Ovary (tissue), 10 donors: ENCODE measurements at places on chromosomes 1 and 21. TPM values are rescaled to one million over a fixed set of nuclear protein-coding genes. Genes with fewer than 3 reads are reported as not detected.

- DNase-seq: no peak
- no peaks in the 10 kb centered on the region for H3K36me3 ChIP-seq
- no peaks in the 10 kb centered on the region for H3K27me3 ChIP-seq
- H3K4me1 ChIP-seq: no peaks in the 10 kb centered on the region
Measured at GRCh38 chr21:21028275-21028820, 30.1 kb downstream of the NCAM2 start.

GRCh38 chr1:160681891-160682140 lies 29.8 kb downstream of the CD48 start:
- no peak for DNase-seq
- no peak overlapping the region for H3K27ac ChIP-seq
- H3K4me1 ChIP-seq: peaks cover 1% of the 10 kb centered on the region

Gene CFHR2
- total RNA-seq: not detected

GRCh38 chr1:246690100-246690499 lies 34.1 kb upstream of the SCCPDH start:
- H3K27ac ChIP-seq: no peak overlapping the region
- no peaks in the 10 kb centered on the region for H3K36me3 ChIP-seq
- peak overlapping the region; percentile 29 for H3K4me3 ChIP-seq
- DNase-seq: no peak
- H3K27me3 ChIP-seq: no peaks in the 10 kb centered on the region

- H3K36me3 ChIP-seq: no peaks in the 10 kb centered on the region
- peak overlapping the region; percentile 45 for H3K4me3 ChIP-seq
- H3K4me1 ChIP-seq: peaks cover 5% of the 10 kb centered on the region
- no peak for DNase-seq
- no peak overlapping the region for H3K27ac ChIP-seq
Measured at GRCh38 chr1:46466477-46467182, 23.0 kb upstream of the DMBX1 start.

DNA sequence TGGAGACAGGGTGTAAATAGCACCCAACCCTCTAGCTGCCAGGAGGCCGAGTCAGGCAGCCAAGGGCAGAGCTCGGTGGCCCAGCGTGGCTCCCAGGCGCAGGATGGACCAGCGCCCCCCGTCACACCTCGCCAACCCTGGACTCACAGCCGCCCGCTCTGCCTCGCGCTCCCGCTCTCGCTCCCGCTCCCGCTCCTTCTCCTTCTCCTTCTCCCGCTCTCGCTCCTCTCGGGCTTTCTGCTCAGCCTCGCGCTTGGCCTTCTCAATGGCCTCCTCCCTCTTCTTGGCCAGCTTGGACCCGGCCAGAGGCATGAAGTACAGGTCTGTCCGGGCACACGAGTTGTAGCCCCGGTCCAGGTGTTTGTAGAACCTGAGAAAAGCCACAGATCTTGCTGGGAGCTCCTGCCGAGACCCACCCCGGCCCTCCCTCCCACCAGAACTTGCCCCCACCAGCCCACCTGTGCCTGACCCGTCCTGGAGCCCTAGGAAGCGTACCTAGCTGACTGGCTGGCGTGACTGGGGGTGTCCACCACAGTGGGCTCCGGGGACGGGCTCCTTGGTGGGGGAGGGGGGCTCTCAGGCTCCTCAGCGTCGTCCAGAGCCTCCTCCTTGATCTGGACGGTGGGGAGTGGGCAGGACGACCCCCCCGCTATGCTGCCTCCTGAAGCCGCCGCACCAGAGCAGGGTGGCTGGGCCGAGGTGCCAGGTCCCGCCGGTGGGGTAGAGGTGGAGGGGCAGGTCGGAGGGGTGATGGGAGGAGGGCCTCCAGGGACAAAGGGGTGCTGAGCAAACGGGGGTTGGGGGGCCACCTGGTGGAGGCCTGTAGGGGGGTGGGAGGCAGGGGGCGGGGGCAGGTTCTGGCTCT lies 41.9 kb downstream of the SLC45A1 start:
- peaks cover 2% of the 10 kb centered on the region for H3K4me1 ChIP-seq
- H3K4me3 ChIP-seq: no peak overlapping the region
- H3K36me3 ChIP-seq: no peaks in the 10 kb centered on the region
- DNase-seq: no peak
- no peak overlapping the region for H3K27ac ChIP-seq
- H3K27me3 ChIP-seq: no peaks in the 10 kb centered on the region

Gene EPHA10
- not detected for total RNA-seq

GRCh38 chr1:24481843-24482610 lies 20.6 kb upstream of the RCAN3 start:
- no peak overlapping the region for H3K27ac ChIP-seq
- no peaks in the 10 kb centered on the region for H3K36me3 ChIP-seq
- no peak overlapping the region for H3K4me3 ChIP-seq
- no peaks in the 10 kb centered on the region for H3K4me1 ChIP-seq

DNA sequence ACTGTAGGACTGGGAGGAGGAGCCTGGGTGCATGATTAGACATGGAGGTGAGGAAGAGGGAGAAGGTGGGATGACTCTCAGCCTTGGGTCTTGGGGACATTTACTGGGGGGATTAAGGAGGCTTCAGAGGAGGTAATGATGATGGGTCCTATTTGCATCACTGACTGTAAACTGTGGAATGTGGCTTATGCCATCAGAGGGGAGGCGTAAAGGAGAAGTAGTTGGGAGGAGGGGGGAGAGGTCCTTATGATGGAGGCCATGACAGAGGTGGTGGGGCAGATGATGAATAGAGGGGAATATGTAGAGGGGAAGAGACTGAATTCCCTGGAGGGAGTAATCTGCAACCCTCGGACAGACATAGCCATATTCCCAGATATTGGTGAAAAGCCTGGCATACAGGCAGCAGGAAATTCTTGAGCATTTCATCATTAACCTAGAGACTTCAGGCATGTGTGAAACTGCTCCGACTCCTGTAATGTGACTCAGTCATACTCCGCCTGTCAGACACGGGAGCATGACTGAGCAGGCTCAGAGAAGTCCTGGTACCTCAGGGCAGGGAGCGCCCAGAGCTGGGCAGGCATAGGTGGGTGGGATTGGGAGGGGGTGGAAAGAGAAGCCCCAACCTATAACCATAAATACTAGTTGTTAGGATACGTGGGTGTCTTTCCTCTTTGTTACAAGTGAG lies 8.0 kb upstream of the LCE5A start:
- H3K27me3 ChIP-seq: no peaks in the 10 kb centered on the region
- no peak for DNase-seq
- no peak overlapping the region for H3K4me3 ChIP-seq
- H3K4me1 ChIP-seq: no peaks in the 10 kb centered on the region
- no peaks in the 10 kb centered on the region for H3K36me3 ChIP-seq
- H3K27ac ChIP-seq: no peak overlapping the region

Gene GSTM5
- total RNA-seq: 183 TPM

Gene MFSD2A
- 4.3 TPM for total RNA-seq

Gene DNTTIP2
- total RNA-seq: 43.8 TPM

GRCh38 chr1:151805066-151805820 lies at the start of gene LINGO4:
Gene LINGO4, minus strand, starts transcription at chr1:151805419. Its CDS starts 2,715 bp downstream, at chr1:151802704.
- DNase-seq: no peak
- no peaks in the 10 kb centered on the region for H3K4me1 ChIP-seq
- no peaks in the 10 kb centered on the region for H3K36me3 ChIP-seq
- no peaks in the 10 kb centered on the region for H3K27me3 ChIP-seq
- no peak within 1 kb of the TSS for H3K4me3 ChIP-seq

- H3K4me3 ChIP-seq: no peak overlapping the region
- no peaks in the 10 kb centered on the region for H3K4me1 ChIP-seq
- DNase-seq: no peak
- H3K27ac ChIP-seq: no peak overlapping the region
- no peaks in the 10 kb centered on the region for H3K36me3 ChIP-seq
- H3K27me3 ChIP-seq: no peaks in the 10 kb centered on the region
Measured at GRCh38 chr1:58943776-58944175, 159.9 kb upstream of the JUN start.

- H3K36me3 ChIP-seq: no peaks in the 10 kb centered on the region
- no peak overlapping the region for H3K27ac ChIP-seq
- H3K27me3 ChIP-seq: no peaks in the 10 kb centered on the region
- DNase-seq: no peak
Measured at GRCh38 chr1:218823291-218823900, 350.3 kb upstream of the LYPLAL1 start.

GRCh38 chr21:31493350-31493880 lies 149.4 kb upstream of the TIAM1 start:
- H3K4me3 ChIP-seq: no peak overlapping the region
- no peak for DNase-seq
- H3K27me3 ChIP-seq: no peaks in the 10 kb centered on the region
- H3K27ac ChIP-seq: no peak overlapping the region
- no peaks in the 10 kb centered on the region for H3K36me3 ChIP-seq

Gene SPSB1
- 34.4 TPM for total RNA-seq

- H3K27me3 ChIP-seq: no peaks in the 10 kb centered on the region
- no peaks in the 10 kb centered on the region for H3K36me3 ChIP-seq
- no peak for DNase-seq
- no peaks in the 10 kb centered on the region for H3K4me1 ChIP-seq
Measured at GRCh38 chr1:56050911-56051310, 528.5 kb downstream of the PLPP3 start.

Gene RGSL1
- not detected for total RNA-seq

Gene ACTL8
- not detected for total RNA-seq

GRCh38 chr21:37551331-37551992 lies 184.9 kb downstream of the DYRK1A start:
- no peaks in the 10 kb centered on the region for H3K27me3 ChIP-seq
- DNase-seq: peak; percentile 61
- peak overlapping the region; percentile 43 for H3K27ac ChIP-seq
- H3K4me3 ChIP-seq: no peak overlapping the region

DNA sequence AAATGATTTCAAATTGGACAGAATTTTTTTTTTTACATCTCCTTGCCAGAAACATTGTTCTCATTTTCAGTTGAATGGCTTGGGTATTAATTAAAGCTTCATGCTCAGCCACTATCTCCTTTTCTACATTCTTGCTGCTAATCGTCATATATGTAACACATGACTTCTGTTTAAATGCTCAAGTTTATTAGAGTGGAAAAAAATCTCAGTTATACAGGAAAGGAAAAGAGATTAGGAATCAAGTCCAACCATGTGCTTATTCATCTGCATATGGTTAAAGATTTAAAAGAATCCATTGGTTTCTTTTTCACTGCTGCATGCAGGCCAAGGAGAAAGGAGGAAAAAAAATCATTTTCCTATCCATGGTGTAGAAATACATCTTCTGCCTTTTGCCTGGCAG lies 47.3 kb upstream of the CNN3 start:
- no peaks in the 10 kb centered on the region for H3K27me3 ChIP-seq
- H3K36me3 ChIP-seq: no peaks in the 10 kb centered on the region
- H3K4me3 ChIP-seq: no peak overlapping the region
- peaks cover 3% of the 10 kb centered on the region for H3K4me1 ChIP-seq

DNA sequence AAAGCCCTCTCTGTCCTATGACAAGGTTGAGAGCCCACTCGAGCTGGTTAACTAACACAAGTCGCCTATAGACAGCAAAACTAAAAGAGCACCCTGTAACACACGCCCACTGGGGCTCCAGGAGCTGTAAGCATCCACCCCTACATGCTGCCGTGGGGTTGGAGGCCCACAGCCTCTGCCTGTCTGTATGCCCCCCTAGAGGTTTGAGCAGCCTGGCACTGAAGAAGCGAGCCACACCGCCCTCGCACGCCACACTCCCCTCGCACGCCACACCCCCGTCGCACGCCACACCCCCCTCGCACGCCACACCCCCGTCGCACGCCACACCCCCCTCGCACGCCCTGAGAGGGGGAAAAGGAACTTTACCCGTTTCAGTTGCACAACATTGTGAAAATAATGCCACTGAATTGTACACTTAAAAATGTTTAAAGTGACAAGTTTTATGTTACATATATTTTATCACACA lies 13.2 kb upstream of the HMGCL start:
- H3K4me3 ChIP-seq: peak overlapping the region; percentile 33
- peaks cover 2% of the 10 kb centered on the region for H3K4me1 ChIP-seq
- no peaks in the 10 kb centered on the region for H3K27me3 ChIP-seq
- peak; percentile 66 for DNase-seq

GRCh38 chr21:26961698-26962097 lies 5.2 kb downstream of the ADAMTS5 start:
- peak; percentile 22 for DNase-seq
- H3K27me3 ChIP-seq: no peaks in the 10 kb centered on the region
- H3K4me3 ChIP-seq: peak overlapping the region; percentile 11
- no peaks in the 10 kb centered on the region for H3K36me3 ChIP-seq
- H3K27ac ChIP-seq: peak overlapping the region; percentile 94
- H3K4me1 ChIP-seq: peaks cover 13% of the 10 kb centered on the region

DNA sequence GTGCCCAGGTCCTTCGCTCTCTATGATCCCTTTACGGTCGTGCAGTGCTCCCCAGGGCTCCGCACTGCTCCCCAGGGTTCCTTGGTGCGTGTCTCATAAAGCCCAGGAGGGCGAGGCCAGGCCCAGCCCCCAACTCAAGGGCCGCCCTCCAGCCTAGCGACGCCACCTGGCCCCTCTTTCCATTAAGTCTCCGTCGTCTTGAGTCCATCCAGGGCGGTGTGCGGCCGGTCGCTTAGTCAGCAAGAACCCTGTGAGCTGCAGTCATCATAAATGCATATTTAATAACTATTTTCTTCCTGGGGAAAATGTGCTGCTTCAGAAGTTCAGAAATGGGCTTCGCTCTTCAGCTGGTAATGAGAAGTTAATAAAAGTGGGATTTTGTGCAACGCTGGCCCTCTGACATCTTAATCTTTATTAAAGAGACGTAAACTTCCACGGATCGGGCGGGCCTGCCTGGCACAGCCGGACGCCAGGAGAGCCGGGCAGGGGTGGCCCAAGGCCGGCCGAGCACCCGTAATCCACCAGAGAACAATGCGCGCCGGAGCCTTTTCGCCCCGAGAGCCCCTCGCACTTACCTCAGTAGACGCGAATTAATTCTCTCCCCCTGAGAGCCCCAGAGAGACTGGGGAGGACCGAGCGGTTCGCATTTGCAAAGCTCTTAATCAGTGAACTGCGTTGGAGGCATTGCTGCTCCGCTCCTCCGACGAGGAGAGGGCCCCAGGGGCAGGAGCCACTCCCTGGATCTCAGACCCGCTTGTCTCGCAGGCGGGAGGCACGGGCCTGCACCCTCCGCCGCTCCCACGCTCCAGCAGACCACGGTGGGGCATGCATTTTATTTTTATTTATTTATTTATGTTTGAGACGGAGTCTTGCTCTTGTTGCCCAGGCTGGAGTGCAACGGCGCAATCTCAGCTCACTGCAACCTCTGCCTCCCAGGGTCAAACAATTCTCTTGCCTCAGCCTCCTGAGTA lies 188.3 kb upstream of the ARHGEF16 start:
- DNase-seq: no peak
- H3K4me3 ChIP-seq: no peak overlapping the region
- no peak overlapping the region for H3K27ac ChIP-seq
- H3K27me3 ChIP-seq: no peaks in the 10 kb centered on the region

- no peak overlapping the region for H3K4me3 ChIP-seq
- H3K27ac ChIP-seq: no peak overlapping the region
- no peaks in the 10 kb centered on the region for H3K36me3 ChIP-seq
Measured at GRCh38 chr1:203268901-203269653, 36.2 kb upstream of the BTG2 start.

Gene ASCL5
- total RNA-seq: not detected

Gene OR14K1
- total RNA-seq: not detected

GRCh38 chr1:221309723-221310122 lies 430.5 kb downstream of the HLX start:
- H3K27ac ChIP-seq: no peak overlapping the region
- H3K4me3 ChIP-seq: no peak overlapping the region
- DNase-seq: no peak
- H3K27me3 ChIP-seq: no peaks in the 10 kb centered on the region
- no peaks in the 10 kb centered on the region for H3K36me3 ChIP-seq

GRCh38 chr1:11407301-11407994 lies 71.5 kb upstream of the DISP3 start:
- H3K4me1 ChIP-seq: no peaks in the 10 kb centered on the region
- H3K36me3 ChIP-seq: no peaks in the 10 kb centered on the region
- H3K27ac ChIP-seq: no peak overlapping the region

- no peak for DNase-seq
- H3K36me3 ChIP-seq: no peaks in the 10 kb centered on the region
- H3K27ac ChIP-seq: no peak overlapping the region
- no peak overlapping the region for H3K4me3 ChIP-seq
- H3K27me3 ChIP-seq: no peaks in the 10 kb centered on the region
Measured at GRCh38 chr1:103129255-103129654, 20.9 kb upstream of the COL11A1 start.

Gene DAB1
- total RNA-seq: 0.34 TPM
